CD4-positive, CD25-positive, alpha-beta regulatory T cell (primary cell): ENCODE measurements at places on chromosomes 6 and 20. TPM values are rescaled to one million over a fixed set of nuclear protein-coding genes. Genes with fewer than 3 reads are reported as not detected.

GRCh38 chr20:62344782-62345181 lies 22.3 kb downstream of the LAMA5 start:
- no peak overlapping the region for H3K27ac ChIP-seq
- no peaks in the 10 kb centered on the region for H3K36me3 ChIP-seq
- H3K27me3 ChIP-seq = no peaks in the 10 kb centered on the region
- no peak for DNase-seq
- H3K4me3 ChIP-seq = no peak overlapping the region
- no peaks in the 10 kb centered on the region for H3K4me1 ChIP-seq

- H3K27ac ChIP-seq = no peak overlapping the region
- H3K4me3 ChIP-seq = no peak overlapping the region
- H3K36me3 ChIP-seq = no peaks in the 10 kb centered on the region
- DNase-seq = no peak
- no peaks in the 10 kb centered on the region for H3K4me1 ChIP-seq
Measured at GRCh38 chr6:162849269-162849668, 121.5 kb downstream of the PACRG start.

CD40 gene
- polyA plus RNA-seq = 3.9 TPM

GINS1 gene
- 1.0 TPM for polyA plus RNA-seq

OR2H2 gene
- not detected for polyA plus RNA-seq

DNA sequence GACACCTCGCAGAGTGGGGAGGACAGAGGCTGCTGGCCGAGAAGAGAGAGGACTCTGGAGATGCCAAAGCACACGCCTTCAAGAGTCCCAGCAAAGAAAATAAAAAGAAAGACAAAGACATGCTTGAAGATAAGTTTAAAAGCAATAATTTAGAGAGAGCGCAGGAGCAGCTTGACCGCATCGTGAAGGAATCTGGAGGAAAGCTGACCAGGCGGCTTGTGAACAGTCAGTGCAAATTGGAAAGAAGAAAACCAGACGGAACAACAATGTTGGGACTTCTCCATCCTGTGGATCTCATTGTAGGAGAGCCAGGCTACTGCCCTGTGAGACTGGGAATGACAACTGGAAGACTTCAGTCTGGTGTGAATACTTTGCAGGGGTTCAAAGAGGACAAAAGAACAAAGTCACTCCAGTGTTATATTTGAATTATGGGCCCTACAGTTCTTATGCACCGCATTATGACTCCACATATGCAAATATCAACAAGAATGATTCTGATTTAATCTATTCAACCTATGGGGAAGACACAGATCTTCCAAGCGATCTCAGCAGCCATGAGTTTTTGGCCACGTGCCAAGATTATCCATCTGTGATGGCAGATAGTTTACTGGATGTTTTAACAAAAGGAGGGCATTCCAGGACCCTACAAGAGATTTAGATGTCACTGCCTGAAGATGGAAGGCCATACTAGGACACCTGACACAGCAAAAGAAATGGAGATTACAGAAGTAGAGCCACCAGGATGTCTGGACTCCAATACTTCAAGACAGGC lies 52.2 kb downstream of the REV3L start:
- H3K4me1 ChIP-seq = peaks cover 21% of the 10 kb centered on the region
- no peak overlapping the region for H3K27ac ChIP-seq
- no peaks in the 10 kb centered on the region for H3K27me3 ChIP-seq
- peaks cover 4% of the 10 kb centered on the region for H3K36me3 ChIP-seq
- DNase-seq = no peak
- no peak overlapping the region for H3K4me3 ChIP-seq

PCMTD2 gene
- polyA plus RNA-seq = 65.3 TPM
